ENCODE measurements at places on chromosomes 2 and 18.

DNA sequence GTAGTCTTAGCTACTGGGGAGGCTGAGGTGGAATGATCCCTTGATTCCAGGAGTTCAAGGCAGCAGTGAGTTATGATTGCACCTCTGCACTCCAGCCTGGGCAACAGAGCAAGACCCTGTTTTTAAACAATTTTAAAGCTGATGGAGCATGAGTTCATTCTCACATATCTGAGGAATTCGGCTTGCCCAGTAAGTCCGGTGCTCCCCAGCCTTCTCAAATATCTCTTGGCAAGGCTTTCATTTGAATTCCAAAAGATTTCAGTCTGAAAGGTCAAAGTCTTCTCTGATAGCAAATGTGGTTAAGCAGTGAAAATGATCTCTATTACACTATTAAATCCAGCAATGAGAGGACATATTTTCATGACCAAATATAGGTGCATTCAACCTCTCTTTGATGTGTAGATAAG lies 27.9 kb downstream of the PIEZO2 start:
- no peak for DNase-seq

GRCh38 chr2:149991576-149991975 lies 404.0 kb upstream of the MMADHC start:
- no peak for DNase-seq

DNA sequence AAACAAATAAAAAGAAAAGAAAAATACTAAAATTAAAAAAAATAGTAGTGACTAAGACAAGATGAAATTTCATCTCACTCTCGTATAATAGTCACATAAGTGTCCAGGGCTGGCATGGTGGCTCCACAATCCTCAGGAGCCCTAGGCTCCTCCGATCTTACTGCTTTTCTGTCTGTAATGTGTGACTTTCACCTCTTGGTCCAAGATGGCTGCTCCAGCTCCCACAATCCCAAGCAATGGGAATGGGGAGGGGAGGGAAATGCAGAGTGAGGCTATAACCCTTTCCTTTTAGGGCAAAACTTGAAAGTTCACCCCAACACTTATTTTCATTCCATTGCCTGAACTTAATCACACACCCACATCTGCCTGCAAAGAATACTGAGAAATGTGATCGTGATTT lies 90.4 kb downstream of the MOGAT1 start:
- DNase-seq: no peak

DNA sequence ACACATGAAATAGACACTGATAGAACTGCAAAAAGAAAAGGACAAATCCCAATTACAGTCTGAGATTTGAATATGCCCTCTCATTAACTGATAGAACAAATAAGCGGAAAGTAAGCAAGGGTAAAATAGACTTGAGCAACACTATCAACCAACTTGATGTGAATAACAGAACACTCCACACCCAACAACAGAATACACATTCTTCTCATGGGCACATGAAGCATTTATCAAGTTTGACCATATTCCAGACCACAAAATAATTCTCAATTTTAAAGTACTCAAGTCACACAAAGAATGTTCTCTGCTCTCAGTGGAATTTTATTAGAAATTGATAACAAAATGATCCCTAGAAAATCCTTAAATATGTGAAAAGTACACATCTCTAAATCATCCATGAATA lies 19.0 kb downstream of the ETAA1 start:
- no peak for DNase-seq

DNA sequence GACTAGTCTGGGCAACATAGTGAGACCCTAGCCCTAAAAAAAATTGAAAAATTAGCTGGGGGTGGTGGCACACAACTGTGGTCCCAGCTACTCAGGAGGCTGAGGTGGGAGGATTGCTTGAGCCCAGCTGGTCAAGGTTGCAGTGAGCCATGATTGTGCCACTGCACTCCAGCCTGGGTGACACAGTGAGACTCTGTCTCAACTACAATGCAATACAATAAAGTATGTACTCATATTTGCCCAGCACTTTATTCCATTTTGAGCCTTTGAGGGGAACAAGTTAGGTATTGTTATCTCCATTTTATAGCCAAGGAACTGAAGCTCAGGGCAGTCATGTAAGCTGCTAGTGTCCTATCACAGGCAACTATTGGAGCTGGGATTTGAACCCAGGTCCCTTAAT lies 49.3 kb upstream of the PLB1 start:
- DNase-seq: no peak

GRCh38 chr2:27019459-27019858 lies 13.3 kb upstream of the TMEM214 start:
- DNase-seq: no peak

- no peak for DNase-seq
Observed at GRCh38 chr18:29753379-29753778, 1289.2 kb downstream of the DSC3 start.

DNA sequence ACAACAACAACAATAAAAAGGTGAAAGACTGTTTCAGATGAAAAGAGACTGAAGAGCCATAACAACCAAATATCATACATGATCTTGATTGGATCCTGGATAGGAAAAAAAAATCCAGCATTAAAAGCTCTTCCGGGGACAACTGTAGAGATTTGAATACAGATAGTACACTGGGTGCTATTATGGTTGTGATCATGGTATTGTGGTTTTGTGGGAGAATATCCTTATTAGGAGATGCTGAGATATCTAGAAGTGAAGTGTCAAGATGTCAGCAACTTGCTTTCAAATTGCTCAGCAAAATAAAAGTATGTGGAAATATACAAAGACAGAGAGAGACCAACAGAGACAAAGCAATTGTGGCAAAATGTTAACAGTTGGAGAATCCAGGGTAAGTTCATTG lies 15.5 kb upstream of the SPATA3 start:
- no peak for DNase-seq

GRCh38 chr2:239831001-239831731 lies 194.0 kb downstream of the NDUFA10 start:
- no peak for DNase-seq

- no peak for DNase-seq
Observed at GRCh38 chr18:21192308-21192624, 49.8 kb upstream of the GREB1L start.

DNA sequence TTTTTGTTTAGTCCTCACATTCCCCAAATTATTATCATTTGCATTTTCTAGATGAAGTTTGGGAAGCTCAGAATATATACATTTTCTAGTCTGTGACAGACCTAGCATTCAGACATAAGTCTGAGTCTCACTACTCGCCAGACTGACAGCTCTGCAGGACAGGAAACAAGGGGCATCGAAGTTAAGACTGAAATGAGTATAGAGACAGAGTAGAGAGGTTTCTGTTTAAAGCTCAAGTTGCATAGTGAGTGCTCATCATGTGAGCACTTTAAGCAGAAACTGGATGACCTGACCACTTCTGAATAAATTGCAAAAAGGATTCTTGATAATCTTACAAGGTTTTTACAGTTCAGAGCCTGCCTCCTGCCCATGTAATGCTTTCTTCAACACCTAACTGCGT lies 1.1 kb downstream of the HADHB start:
- no peak for DNase-seq

GRCh38 chr2:54599326-54599710 lies 124.1 kb upstream of the EML6 start:
- DNase-seq: no peak

DNA sequence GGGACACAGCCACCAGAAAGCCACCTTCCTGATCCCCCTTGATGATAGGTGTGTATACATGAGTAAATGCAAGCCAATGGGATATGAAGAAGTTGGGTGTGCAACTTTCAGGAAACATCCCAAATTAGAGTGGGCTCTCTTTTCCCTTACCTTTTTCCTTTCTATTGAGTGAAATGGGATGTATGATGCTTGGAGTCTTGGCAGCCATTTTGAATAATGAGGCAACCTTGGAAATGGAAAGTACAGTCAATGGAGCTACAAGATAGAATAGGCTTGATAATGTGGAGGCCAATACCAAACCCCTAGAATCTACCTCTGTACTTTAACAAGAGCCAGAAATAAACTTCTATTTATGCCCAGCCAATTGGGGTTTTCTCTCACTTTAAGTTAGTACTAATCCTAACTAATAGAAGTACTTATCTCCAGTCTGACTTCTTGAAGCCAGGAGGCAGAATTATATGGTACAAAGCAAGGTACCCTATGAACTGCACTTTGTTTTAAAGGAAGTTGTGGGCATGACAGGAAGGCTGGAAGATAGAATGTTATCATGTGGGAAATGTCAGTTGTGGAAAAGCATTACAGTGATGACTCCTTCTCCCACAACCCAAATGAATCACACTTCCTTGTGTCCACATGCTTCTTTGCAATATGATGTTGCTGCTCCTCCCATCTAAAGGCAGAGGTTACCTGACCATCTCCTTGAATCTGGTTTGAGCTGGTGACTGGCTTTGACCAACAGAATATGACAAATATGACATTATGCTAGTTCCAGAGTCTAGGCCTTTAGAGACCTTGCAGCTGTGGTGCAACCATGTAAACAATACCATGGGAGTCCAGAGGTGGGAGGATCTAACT lies 12.9 kb upstream of the NABP1 start:
- no peak for DNase-seq

DNA sequence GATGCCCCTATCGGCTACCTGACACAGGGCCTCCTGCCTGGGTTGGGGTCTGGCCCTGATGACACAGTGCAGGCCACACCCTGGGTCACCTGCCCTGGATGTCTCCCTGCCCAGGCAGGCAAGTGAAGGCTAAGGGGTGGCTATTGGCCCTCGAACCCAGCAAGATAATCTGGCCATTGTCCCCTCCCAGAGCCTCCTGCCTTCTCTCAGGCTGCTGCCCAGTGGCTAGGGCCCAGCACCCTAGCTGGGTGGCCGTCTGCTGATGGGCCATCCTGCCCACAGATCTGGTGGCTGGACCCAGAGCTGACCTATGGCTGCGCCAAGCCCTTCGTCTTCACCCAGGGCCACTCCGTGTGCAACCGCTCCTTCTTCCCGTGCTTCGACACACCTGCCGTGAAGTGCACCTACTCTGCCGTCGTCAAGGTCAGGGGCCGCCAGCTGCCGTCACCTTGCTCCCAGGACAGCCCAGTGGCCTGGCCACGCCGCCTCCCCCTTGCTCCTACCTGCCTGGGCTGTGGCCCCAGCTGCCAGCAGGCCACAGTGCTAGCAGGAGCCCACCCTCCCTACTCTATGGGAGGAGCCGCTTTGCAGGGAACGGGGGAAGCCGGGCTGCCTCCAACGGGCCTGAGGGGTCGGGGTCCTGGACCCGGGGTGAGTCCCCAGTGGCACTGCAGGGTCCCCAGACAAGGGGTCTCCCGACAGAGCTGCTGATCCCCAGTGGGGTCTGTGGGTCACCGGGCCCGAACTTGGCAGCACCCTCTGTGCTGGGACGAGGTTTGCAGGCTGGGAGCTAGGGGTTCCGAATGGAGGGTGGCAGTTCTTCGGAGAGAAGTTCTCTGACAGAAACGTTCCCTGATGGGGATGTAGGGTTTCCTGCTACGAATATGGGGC lies 4.1 kb downstream of the RNPEPL1 start:
- no peak for DNase-seq

- DNase-seq: no peak
Observed at GRCh38 chr2:119943058-119943457, 69.8 kb upstream of the EPB41L5 start.

DNA sequence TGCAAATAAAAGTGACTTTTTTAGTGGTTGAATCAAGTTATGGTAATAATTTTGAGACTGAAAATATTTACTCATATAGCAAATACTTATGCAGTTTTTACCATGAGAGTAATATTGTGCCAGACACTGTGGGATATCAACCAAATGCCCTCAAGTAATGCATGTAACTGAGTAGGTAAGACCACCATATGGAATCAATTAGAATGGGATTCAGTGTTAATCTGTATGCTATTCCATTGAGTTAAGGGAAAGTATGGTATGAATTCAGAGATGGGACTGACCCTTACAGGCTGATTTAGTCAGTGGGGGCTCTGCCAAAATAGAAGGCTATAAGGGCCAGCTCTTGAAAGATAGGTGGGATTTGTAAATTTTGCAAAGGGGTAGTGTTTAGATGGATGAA lies 131.6 kb downstream of the CCDC85A start:
- DNase-seq: no peak

- DNase-seq: no peak
Observed at GRCh38 chr2:73611867-73612266, 30.4 kb downstream of the NAT8 start.

- DNase-seq: no peak
Observed at GRCh38 chr2:138185827-138186226, 221.6 kb downstream of the HNMT start.

GRCh38 chr2:66488946-66489345 lies 54.0 kb downstream of the MEIS1 start:
- no peak for DNase-seq

- DNase-seq: no peak
Observed at GRCh38 chr2:15159751-15160177, 401.4 kb downstream of the NBAS start.

DNA sequence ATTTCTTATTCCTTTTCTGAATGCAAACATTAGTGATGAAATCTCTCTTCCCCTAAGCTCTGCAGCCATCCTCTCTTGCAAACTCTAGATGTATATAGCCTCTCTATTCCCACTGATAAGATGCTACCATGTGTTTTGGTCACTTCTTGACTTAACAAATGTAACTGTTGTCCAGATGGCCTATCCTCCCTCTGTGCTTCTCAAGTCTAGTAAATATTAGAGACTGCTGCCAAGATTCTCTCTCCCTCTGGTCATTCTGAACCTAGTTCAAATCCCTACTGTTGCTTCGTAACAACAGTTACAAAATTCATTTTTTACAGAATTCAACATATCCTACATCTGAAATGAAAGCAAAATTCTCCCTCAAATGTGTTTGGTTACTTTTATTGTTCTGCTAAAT lies 156.6 kb downstream of the TXNL1 start:
- no peak for DNase-seq

- DNase-seq: no peak
Observed at GRCh38 chr2:62202019-62202722, 6.3 kb downstream of the B3GNT2 start.

GRCh38 chr2:202454536-202454935 lies 78.4 kb downstream of the BMPR2 start:
- DNase-seq: no peak

GRCh38 chr2:159114835-159115234 lies 146.4 kb downstream of the TANC1 start:
- no peak for DNase-seq

- DNase-seq: no peak
Observed at GRCh38 chr2:186129767-186130581, 356.1 kb upstream of the ZC3H15 start.

DNA sequence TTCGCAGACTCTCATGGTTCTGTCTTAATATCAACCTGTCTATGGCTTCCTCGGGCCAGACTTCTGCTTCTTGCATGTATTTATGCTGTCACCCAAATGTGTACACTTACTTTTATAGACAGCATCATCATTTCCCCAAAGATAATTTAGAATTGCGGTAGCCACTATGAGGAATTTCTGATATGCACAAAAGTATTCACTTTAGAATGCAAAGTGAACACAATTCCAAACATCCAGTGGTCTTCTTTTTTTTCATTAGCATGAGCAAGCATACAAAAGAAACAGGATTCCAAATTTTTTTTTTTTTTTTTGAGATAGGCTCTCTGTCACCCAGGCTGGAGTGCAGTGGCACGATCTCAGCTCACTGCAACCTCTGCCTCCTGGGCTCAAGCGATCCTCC lies 21.0 kb upstream of the MCFD2 start:
- DNase-seq: no peak

- no peak for DNase-seq
Observed at GRCh38 chr18:12313530-12314245, 5.6 kb downstream of the TUBB6 start.

GRCh38 chr2:230668184-230668938 lies 44.3 kb upstream of the CAB39 start:
- no peak for DNase-seq
